Osteocyte (in vitro differentiated cells): ENCODE measurements at places on chromosomes 11 and 22. TPM values are rescaled to one million over a fixed set of nuclear protein-coding genes. Genes with fewer than 3 reads are reported as not detected.

DNA sequence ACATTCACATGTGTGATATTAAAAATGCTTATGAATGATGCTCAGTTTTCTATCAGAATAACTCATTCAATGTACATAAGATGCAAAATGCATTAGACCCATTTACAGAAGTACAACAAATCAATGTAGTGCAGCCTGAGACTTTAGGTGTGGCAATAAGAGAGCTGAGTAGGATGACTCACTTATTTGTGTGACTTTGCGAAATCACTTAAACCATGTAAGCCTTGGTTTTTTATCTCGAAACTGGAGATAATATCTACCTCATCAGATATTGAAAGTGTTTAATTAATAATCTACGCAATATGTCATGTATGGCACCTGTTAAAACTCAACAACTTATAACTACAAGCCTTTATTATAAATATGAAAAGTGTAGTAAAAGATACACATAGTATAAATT lies 105.7 kb upstream of the LUZP2 start:
- no peaks in the 10 kb centered on the region for H3K4me1 ChIP-seq
- no peak for DNase-seq
- no peaks in the 10 kb centered on the region for H3K27me3 ChIP-seq
- H3K4me3 ChIP-seq, result no peak overlapping the region

GRCh38 chr11:118644496-118644895 lies 35.0 kb downstream of the TREH start:
- H3K36me3 ChIP-seq, result peaks cover 49% of the 10 kb centered on the region
- no peaks in the 10 kb centered on the region for H3K27me3 ChIP-seq
- no peak overlapping the region for H3K27ac ChIP-seq
- H3K4me3 ChIP-seq, result no peak overlapping the region

GRCh38 chr11:116172851-116173250 lies 599.9 kb downstream of the BUD13 start:
- no peak overlapping the region for H3K27ac ChIP-seq
- peaks cover 17% of the 10 kb centered on the region for H3K27me3 ChIP-seq
- no peaks in the 10 kb centered on the region for H3K4me1 ChIP-seq
- peak; percentile 34 for DNase-seq
- no peak overlapping the region for H3K4me3 ChIP-seq

GRCh38 chr22:19523240-19524169 lies 705 bp downstream of the CLDN5 start:
- H3K36me3 ChIP-seq, result no peaks in the 10 kb centered on the region
- peaks cover 12% of the 10 kb centered on the region for H3K4me1 ChIP-seq
- DNase-seq, result no peak
- peaks cover 11% of the 10 kb centered on the region for H3K27me3 ChIP-seq
- H3K27ac ChIP-seq, result no peak overlapping the region

DNA sequence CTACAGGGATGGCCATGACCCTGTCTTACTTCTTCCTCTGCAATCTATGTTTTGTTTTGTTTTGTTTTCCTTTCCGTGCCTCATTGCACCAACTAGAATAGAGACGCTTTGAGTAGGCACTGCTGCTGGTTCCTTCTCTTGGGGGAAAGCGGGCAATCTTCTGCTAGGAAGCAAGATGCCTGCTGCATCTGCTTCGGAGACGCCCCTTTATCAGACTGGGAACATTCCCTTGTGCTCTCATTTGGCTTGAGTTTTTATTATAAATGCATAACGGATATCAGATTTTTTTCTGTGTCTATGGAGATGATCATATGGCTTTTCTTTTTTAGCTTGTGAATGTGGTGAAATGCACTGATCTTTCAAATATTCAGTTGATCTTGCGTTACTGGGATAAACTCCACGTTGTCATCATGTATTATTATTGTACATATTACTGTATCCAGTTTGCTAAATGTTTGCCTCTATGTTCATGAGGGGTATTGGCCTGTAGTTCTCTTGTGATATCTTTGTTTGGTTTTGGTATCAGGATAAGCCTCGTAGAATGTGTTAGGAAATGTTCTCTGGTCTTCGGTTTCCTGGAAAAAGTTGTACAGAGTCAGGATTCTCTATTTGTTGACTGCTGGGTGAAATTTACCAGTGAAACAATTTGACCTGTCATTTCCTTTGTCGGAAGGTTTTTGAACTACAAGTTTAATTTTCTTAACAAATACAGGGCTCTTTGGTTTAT lies 23.4 kb upstream of the KRTAP5-6 start:
- peaks cover 73% of the 10 kb centered on the region for H3K27me3 ChIP-seq
- no peaks in the 10 kb centered on the region for H3K36me3 ChIP-seq
- H3K4me3 ChIP-seq, result no peak overlapping the region

The CYTH4 gene
- total RNA-seq, result not detected in 2 replicates

The NUCB2 gene
- total RNA-seq, result 78.8 and 82.7 TPM in 2 replicates

The FAM76B gene
- total RNA-seq, result 26.7 and 27.2 TPM in 2 replicates
